GM04504 (cell line): ENCODE measurements at places on chromosomes 7 and 10.

DNA sequence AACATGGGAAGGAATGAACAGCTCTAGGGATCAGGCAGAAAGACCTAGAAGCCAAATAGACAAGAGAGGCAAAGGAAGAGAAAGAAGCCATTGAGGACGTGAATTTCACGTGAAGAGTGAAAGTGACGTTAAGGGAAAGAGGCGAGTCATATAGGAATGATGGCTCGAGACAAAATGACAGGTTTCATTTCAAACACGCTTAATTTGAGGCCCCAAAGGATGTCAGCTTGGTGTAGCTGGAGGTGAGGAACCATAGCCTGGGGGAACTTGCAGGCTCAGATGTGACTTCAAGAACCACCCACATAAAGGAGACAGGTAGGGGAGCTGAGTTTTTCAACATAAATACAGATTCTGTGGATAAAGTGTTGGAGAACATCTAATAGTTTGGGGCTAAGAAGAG is 84.3 kb upstream of the ATP6V0A4 start:
- DNase-seq: no peak

- no peak for DNase-seq
Observed at GRCh38 chr7:134900166-134900982, 85.9 kb upstream of the AGBL3 start.

DNA sequence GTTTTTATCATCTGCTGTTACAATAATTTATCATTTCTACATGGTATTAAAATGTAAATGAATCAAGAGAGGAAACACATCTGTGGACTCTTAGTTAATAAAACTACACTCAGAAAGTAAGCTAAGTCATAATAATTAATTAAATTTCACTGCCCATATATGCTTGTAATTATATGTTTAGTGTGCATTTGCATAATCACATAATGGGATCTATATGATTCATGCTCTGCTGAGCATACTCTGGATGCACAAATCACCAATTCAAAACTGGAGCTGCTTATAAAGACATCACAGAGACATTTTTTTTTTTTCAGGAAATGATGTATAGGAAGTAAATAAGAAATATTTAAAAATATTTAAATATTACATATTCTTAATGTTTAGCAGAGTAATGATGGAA is 151.6 kb upstream of the STEAP4 start:
- DNase-seq: no peak

GRCh38 chr10:117373823-117374505 is 1.3 kb downstream of the PDZD8 start:
- DNase-seq: no peak

DNA sequence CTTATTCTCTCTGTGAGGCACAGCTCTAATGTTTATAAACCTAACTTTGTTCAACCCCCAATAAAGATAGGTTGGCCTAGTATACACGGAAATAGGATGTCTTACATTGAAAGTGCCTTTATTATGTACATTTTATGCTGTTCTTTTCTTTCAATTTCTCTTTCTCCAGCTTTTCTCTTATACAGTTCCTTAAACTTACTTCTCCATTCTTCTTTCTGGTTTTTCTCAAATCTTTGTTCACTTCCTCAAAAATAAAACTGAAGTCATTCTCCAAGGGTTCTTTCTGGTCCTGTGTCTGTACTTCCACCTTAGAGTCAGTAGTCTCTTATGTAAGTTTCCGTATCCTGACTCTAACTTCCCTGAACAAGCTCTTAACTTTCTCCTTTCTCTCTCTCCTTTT is 29.2 kb upstream of the NAMPT start:
- no peak for DNase-seq

GRCh38 chr7:17021205-17021604 is 139.4 kb upstream of the AGR3 start:
- no peak for DNase-seq

DNA sequence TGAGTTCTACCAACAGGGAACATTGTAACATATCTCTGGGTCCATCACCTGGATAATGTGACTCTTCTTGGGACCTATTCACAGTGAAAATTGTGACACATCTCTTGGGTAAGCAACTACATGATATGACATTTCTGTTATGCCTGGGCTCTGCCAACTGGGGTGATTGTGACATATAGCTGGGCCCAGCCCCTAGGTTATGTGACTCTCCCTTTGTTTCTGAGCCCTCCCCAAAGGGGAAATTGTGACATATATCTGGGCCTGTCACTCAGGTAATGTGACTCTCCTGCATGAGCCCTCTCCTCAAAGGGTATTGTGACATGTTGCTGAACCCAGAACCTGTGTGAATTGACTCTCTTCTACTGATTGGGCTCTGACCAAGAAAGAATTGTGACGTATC is 22.4 kb upstream of the ZNF107 start:
- DNase-seq: no peak

DNA sequence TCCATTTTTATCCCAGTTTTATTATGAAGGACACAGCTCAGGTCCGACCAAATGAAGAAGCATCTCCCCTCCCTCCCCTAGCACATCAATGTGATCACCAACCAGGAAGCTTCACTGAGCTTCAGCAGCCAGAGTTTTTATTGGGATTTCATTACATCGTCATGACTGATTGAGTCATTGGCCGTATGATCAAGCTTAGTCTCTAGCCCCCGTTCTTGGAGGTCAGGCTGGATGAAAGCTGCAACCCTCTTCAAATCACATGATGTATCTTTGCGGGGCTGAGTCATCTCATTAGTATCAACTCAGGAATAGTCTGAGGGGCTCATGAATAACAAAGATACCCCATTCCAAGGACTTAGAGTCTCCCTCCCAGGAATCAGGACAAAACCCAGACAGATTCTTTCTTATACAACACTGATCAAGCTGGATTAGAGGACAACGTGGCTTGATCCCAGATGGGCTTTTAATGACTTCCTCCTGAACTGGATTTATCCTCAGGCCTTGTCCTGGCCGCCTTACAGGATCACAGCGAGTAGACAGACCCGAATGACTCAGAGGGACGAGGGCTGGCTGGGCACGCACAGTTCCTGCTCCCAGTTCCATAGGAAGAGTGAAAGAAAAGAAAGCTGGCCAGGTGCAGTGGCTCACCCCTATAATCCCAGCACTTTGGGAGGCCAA is 14.5 kb downstream of the LIMK1 start:
- peak; percentile 97 for DNase-seq

GRCh38 chr10:125000366-125001312 is 58.7 kb downstream of the ZRANB1 start:
- DNase-seq: no peak

GRCh38 chr7:19061331-19061730 is 56.1 kb downstream of the TWIST1 start:
- no peak for DNase-seq

- no peak for DNase-seq
Observed at GRCh38 chr7:50331564-50332208, 27.2 kb downstream of the IKZF1 start.

DNA sequence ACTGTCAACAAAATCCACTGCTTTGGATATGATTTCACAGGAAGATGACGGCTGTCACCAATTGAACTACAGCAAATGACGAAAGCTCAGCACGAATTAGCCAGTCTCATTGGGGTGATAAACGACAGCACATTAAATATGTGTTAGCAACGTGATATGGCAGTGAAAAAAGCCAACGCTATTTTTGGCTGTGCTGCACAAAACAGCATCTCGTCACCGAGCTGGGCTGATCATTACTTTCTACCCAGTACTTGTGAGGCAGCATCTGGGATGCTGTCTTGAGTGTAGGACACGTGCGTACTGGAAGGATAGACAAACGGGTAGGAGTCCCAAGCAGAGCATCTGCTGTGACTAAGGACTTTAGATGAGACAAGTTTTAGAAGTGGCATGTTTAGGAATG is 138.3 kb downstream of the EXOC4 start:
- DNase-seq: no peak

DNA sequence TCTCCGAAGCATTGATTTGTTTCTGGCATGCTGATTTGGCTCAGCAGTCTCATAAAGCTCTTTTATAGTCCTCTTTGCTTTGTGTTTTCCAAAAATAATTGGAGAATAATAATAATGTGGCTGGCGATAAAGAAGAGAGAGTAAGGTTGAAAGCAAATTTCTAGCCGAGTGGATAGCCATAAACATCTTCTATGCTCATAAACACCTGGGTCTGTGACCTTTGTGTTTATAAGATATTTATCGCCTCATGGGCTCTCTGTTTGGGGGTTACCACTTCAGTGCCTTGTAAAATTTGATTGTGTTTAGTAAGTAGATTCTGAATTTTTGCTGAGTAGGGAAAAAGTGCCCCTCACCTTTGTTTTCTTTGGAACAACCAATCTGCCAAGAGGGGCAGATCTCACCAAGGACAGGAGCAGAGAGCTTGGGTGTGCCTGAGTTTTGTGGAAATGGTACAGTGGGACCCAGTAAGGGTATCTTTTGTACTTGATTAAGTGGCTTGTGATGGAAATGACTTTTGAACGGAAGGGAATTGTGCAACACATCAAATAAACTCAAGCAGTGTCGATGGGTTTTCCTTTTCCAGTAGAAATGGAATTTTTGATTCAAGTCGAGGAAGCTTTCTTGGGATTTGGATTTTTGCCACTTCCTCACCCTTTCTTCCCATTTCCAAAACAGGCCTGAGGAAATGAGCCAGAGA is 220.5 kb downstream of the AUTS2 start:
- no peak for DNase-seq

- peak; percentile 65 for DNase-seq
Observed at GRCh38 chr10:125048094-125048864, 106.4 kb downstream of the ZRANB1 start.

DNA sequence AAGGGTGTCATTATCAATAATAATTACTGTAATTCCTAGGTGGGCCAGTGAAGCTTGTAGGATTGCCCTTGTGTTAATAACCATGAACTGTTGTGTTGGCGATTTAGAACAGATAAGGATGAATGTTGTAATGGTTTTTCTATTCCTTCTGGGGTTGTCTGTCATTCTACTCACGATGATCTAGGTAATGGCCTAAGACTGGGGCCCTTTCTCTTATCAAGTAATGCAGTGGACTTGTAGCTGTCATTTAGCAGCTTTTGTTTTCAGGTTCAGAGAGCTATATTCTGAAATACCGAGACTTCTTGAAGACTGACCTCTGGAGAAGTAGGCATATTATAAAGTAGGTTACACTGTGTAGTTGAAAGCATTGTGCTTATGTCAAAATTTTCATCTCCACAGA is 110.2 kb downstream of the TAF3 start:
- no peak for DNase-seq

- DNase-seq: no peak
Observed at GRCh38 chr10:123645615-123646014, 20.5 kb upstream of the GPR26 start.

- no peak for DNase-seq
Observed at GRCh38 chr7:157498657-157499056, 161.9 kb downstream of the DNAJB6 start.

GRCh38 chr7:56007167-56007652 is 42.8 kb downstream of the NIPSNAP2 start:
- DNase-seq: no peak

GRCh38 chr10:126844406-126844805 is 60.8 kb upstream of the DOCK1 start:
- no peak for DNase-seq

- no peak for DNase-seq
Observed at GRCh38 chr7:117766913-117767312, 106.3 kb downstream of the CTTNBP2 start.

GRCh38 chr7:36091874-36092176 is 61.2 kb upstream of the EEPD1 start:
- no peak for DNase-seq

GRCh38 chr10:95360122-95360714 is 69.4 kb upstream of the PDLIM1 start:
- DNase-seq: no peak

DNA sequence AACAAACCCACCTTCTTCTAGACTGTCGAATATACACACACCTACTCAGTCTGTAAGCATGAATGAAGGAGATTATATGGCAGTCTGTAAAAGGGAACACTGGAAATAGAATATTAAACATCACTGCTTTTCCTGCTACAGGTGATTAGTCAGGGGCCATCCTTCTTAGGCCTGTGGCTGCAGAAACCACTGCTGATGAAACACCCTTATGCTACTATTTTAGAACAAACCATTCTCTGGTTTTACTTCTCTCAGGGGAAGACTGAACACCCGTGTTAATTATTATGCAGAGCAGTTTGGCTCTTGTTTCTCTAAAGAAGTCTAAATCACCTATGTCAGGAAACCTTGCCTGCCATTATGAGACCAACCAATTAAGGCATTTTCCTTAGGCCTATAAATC is 351.1 kb upstream of the KLF6 start:
- DNase-seq: no peak

GRCh38 chr7:148702876-148703670 is 4.4 kb downstream of the CUL1 start:
- DNase-seq: no peak

DNA sequence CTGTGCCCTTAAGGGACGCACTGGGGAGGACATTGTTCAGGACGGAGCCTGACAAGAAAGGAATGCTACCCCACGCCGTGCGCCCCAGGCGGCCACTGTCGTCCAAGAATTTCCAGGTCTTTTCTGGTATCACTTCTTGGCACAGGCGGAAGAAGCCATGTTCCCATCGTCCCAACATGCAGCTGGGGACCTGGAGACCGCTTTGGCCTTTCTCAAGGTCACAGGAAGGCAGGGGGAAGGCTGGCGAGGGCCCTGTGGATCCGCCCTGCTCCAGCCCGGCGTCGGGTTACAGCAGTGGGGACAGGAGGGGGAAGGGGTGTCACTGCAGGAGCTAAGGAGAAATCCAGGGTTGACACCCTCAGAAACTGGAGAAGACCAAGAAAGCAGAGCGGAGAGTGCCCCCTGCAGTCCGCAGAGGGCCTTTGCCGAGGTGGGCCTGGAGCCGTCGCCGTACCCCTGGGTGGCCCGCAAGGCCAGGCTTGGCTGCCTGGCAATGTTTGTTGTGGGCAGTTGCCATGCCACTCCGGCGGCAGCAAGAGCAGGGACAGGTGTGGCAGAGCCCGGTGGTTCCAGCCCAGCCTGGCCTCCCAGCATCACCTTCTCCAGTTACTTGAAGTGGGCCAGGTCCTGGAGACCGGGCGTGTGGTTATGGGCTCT is 104.1 kb downstream of the LHPP start:
- no peak for DNase-seq

DNA sequence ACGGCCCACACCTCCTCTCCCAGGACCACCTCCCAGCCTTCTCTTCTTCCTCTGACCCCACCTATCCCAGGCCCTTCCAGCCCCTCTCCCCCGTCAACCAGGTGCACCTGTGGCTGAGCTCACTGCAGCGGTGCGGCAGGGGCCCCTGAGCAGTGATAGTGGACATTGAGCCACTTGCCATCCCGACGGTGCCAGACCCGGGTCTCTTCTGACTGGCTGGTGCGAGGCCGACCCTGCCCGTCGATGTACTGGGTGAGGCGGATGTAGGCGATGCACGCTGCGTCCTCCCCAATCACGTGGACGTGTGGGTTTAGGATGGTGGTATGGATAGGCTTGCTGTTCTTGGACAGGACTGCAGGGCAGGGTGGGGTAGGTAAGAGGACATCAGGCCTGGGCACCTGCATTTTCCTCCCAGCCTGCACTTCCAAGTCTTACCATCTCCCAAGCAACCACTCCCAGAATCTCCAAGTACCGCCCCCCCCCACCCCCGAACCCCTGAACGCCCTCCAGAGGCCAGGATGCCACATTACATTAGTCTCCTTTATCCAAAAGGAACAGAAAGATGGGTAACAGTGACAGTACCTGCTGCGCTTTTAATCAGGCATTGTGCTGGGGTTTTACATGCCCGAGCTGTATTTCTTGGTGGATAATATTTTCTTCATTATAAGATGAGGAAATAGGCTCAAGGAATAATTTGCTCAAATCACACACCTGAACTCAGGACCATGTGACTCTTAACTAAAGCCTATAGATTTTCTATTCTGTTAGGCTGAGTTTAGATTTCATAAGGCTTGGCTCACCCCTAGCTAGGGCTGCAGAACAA is 3.7 kb upstream of the NDST2 start:
- no peak for DNase-seq

GRCh38 chr7:151652111-151652510 is 132.4 kb upstream of the RHEB start:
- DNase-seq: no peak
